Spinal cord (tissue), 10 donors: ENCODE measurements at places on chromosomes 12 and 14. TPM values are rescaled to one million over a fixed set of nuclear protein-coding genes. Genes with fewer than 3 reads are reported as not detected.

The APEX1 gene
- 80.9 TPM for total RNA-seq

The P2RX2 gene
- total RNA-seq, result 0.30 TPM

The GPRC5A gene
- 4.3 TPM for total RNA-seq

The SLC25A47 gene
- total RNA-seq, result not detected

The TMEM30B gene
- total RNA-seq, result 11.8 TPM

The CHGA gene
- 25.3 TPM for total RNA-seq

The GLS2 gene
- 10.5 TPM for total RNA-seq

The LRRC9 gene
- 8.2 TPM for total RNA-seq

The KRT3 gene
- total RNA-seq, result 0.10 TPM

The AKAP3 gene
- 3.3 TPM for total RNA-seq

The RDH12 gene
- total RNA-seq, result 2.0 TPM

The WNT1 gene
- total RNA-seq, result not detected

The CLEC4D gene
- total RNA-seq, result 0.06 TPM

The GPATCH2L gene
- total RNA-seq, result 69.5 TPM

The DHH gene
- total RNA-seq, result 5.4 TPM

The ZDHHC22 gene
- 5.6 TPM for total RNA-seq

The KRT2 gene
- not detected for total RNA-seq

The TAS2R20 gene
- total RNA-seq, result 3.4 TPM

The SYNE3 gene
- 12.2 TPM for total RNA-seq

The MSRB3 gene
- total RNA-seq, result 20.6 TPM

The CIT gene
- total RNA-seq, result 51.0 TPM

The TMBIM6 gene
- total RNA-seq, result 497 TPM

The NUAK1 gene
- total RNA-seq, result 20.1 TPM

The TRHDE gene
- 22.4 TPM for total RNA-seq

The PMCH gene
- not detected for total RNA-seq

The HOXC5 gene
- total RNA-seq, result 2.4 TPM

The KRT79 gene
- 0.10 TPM for total RNA-seq
